Hypothalamus (tissue), 51 donors: ENCODE measurements at places on chromosomes 4 and X.

GRCh38 chrX:9340598-9341290 lies 124.1 kb upstream of the TBL1X start:
- no peak for DNase-seq

- no peak for DNase-seq
Observed at GRCh38 chr4:95540227-95540626, 8.5 kb downstream of the UNC5C start.

- DNase-seq, result no peak
Observed at GRCh38 chrX:109856974-109857373, 123.9 kb upstream of the ACSL4 start.

DNA sequence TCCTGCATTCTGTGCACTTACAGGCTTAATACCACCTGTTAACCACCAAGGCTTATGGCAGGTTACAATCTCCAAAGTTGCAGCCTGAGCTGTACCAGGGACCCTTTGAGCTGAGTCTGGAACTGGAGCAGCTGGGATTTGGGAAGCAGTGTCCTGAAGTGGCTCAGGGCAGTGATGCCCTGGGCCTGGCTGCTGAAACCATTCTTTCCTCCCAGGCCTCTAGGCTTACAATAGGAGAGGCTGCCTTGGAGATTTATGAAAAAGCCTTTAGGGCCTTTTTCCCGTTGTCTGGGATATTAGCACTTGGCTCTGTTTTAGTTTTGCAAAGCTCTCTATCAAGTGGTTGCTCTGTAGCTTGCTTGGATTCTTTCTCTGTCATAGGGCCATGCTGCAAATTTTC lies 154.3 kb upstream of the CASK start:
- no peak for DNase-seq

GRCh38 chr4:101833480-101833879 lies 43.0 kb downstream of the BANK1 start:
- no peak for DNase-seq

- DNase-seq, result no peak
Observed at GRCh38 chr4:6506616-6507140, 34.3 kb upstream of the PPP2R2C start.

- DNase-seq, result no peak
Observed at GRCh38 chr4:140704964-140705363, 51.2 kb downstream of the TBC1D9 start.

DNA sequence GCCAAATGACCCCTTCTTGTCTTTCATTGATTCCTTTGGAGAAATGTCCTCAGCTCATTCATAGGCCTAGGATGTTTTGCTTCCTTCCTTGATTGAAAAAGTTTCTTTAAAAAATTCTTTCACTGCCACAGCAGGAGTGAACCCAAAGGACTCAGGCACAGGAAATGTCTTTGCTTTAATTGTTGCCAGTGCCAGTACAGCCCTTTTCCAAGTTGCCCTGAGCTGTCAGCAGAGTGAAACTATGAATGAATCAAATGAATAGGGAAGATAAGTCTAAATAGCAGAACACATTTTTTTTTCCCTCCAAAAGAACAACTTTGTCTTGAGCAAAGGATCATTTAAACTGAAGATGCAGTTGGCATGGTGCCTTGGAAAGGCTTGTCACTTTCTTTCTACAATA lies 63.8 kb upstream of the SLC4A4 start:
- no peak for DNase-seq

DNA sequence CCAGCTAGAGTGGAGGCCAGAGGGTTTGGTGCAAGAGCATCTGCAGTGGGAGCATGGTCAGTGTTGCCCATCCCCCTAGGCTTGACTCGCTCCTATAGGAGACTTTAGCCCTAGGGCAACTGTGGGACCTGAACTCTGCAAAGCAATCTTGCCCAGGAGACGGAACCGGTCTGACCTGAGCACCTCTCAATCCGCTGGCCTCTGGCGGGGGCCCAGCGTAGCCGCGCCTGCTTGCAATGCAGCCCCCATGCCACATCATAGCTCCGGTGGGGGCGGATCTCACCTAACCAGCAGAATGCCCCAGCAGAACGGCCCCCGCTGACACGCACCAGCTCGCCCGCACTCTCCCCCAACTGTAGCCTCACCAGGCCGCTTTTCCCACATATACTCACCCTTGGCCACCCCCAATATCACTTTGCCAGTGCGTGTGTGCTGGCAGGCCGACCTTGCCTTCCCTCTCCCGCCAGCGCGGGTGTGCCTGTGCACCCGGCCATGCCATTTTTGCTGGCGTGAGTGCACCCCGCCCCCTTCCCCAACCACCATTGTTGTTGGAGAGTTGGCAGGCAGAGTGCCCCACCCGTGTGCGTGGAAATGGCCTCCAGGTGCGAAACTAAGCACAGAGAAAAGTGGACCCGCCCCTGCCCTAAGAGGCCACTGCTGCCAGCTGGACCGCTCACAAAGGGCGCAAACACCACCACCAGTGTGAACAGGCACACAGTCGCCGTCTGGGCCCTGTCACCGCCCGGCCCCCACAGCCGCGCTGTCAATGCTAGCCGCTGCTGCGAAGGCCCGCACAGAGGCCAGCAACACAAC lies 5.8 kb downstream of the BEX4 start:
- DNase-seq, result no peak

GRCh38 chr4:13201241-13201640 lies 282.9 kb downstream of the RAB28 start:
- no peak for DNase-seq
